ENCODE measurements at places on chromosomes 1 and 21. TPM values are rescaled to one million over a fixed set of nuclear protein-coding genes. Genes with fewer than 3 reads are reported as not detected.

- DNase-seq = no peak
Observed at GRCh38 chr21:29431680-29432079, 133.0 kb downstream of the BACH1 start.

GRCh38 chr1:2157856-2158255 is 36.7 kb downstream of the FAAP20 start:
- DNase-seq = no peak

Gene SMIM1
- total RNA-seq = 5.9 TPM

GRCh38 chr1:200279810-200280411 is 129.9 kb downstream of the ZNF281 start:
- DNase-seq = peak; percentile 40

DNA sequence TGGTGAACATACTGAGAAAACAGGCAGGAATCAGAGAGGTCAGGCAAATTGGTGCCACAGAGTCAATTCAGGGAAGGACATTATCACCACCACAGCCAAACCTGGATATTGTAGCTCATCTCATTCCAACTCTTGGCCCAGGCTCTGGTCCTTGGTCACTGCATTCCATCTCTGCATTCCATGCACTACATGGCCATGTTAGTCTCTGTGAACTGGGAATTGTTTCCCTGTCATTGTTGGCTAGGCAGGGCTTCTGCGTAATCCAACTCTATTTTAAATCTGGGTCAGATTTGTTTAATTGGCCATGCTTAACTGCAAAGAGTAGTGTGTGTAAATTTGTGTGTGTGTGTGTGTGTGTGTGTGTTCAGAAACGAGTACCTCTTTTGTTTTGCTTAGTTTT is 837.6 kb upstream of the ADAMTS5 start:
- peak; percentile 29 for DNase-seq
